ENCODE measurements at places on chromosomes 2 and 18. TPM values are rescaled to one million over a fixed set of nuclear protein-coding genes. Genes with fewer than 3 reads are reported as not detected.

Gene CD302
- polyA plus RNA-seq, result 2.9 TPM

- DNase-seq, result no peak
Observed at GRCh38 chr2:118983915-118984314, 41.9 kb downstream of the MARCO start.

- no peak for DNase-seq
Observed at GRCh38 chr18:11905613-11906012, 2.5 kb downstream of the MPPE1 start.

Gene RTP5
- polyA plus RNA-seq, result not detected

DNA sequence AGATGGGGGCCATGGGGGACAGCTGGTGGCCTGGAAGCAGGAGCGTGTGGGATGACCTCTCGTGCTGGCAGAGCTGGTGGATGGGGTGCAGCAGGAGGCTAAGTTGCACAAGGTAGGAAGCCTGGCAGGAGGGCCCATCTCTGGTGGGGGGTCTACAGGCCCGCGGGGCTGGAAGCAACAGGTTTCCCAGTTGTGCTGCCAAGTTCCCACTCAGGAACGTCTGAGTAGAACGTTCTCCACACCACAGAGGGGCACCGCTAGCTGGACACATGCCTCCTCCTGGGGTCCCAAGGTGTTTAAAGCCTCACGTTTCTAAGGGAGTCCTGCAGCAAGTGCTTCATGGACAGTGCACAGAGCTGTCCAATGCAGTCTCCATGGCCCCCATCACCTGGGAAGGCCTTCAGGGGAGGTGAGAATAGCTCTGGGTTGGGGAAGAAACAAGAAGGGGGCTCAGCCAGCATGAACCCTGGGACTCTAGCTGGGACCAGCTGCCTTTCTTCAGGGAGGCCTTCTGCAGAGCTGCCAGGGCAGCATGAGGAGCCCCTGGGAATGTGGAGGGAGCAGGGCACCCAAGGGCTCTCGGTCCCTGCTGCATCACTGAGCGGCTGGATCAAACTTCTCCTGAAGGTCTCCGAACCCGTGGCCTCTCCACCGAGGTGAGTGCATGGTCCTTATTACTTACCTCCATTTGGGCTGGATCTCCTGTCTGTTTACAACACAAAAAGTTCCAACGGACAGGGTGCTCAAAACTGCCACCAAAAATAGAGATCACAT is 80.0 kb downstream of the TWIST2 start:
- DNase-seq, result no peak

DNA sequence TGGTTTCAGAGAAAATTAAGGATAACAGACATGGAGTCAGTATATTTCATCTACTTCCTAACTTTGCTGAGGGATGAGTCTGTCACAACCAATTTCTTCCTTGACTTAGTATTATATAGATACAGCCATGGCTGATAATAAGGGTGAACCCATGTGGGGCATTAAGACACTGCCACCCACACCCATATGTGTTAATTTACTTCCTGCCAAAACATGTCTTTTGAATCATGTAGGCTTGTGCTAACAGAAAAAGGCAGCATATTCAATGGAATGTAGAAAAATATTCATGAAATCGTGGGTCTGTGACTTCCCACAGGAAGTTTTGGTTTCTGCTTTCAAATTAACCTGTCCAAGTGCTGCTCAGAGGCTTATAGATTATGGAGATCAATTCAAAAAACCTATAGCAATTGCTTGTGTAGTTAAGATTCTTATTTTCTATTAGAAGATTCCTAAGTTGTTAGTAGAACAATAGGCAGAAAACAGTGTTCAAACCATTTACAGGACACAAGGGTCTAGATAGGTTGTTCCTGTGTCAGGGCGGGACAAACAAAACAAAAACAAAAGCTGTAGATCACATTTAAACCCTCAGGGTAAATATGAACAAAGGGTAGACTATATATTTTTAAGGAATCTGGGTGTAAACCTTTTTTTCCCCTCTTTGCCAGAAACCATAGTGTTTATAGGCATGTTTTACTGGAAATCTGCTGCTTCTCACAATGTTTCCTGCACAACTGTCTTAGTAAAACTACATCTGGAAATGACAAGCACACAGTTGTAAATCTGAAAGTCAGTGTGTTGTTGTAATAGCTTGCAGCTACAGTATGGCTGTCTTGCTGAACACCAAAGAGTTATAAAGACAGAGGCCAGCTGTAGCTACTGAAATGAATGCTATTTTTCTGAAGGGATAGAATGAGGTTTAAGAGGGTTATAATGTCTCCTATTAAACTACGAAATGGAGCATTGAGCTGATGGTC is 691.2 kb downstream of the EPHA4 start:
- no peak for DNase-seq

Gene NTSR2
- not detected for polyA plus RNA-seq

DNA sequence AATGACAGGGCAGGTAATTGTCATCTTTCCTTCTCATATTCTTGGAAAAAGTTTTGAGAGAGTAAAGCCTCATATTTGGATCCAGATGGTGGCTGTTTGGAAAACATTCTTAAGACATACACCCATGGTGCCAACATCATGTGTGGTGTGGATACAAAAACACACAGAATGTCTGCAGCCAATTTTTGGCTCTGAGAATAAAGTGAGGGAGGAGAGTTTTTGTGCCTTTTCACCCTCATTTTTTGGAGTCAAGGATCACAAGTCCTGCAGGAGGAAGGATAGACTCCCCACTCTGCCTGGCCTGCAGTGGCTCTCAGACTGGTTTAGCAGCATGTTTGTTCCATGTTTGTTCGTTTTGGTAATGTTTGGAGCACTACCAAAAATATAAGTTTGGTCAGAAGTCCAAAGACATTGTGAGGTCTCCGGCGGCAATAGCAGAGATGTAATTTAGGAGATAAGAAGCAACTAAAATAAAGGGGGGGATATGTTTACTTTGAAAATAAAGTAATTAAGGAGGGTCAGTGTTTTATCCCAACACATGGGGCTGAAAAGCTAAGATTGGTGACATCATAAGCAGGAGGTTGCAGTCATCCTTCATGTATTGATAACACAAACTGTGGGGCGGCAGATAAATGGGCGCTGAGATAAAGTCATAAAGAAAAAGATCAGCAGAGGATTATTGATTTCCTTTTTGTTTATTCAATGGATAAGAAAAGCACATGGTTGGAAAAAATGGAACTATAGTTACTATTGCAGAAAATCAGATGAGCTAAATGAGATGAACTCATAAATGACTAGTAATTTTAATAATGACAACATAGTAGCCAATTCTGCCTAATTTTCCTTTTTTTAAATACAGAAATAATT is 655 bp downstream of the NOSTRIN start:
- DNase-seq, result no peak

Gene SLC38A11
- polyA plus RNA-seq, result 0.07 TPM

DNA sequence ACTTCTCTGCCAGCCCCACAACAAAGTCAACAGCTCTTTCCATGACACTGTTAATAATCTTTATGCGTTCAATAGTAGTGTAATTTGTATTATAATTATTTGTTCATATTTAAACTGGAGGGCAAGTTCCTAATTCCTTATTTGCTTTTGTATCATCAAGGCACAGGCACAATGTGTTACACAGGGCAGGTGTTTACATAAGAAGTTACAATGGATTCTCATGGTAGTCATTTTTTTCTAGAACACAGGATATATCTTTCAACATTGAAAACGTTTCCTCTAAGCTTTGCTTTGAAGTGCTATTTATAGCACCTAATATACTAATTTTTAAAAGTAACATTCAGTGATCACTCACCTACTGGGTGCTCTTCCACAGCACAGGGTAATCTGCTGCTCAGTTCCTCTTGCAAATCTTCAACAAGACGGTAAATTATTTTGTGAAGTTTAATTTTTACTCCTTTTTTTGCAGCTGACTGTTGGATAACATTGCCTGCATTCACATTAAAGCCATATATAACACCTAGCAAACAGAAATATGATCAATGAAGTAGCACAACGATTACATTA is 7.3 kb downstream of the RPS27A start:
- DNase-seq, result no peak

GRCh38 chr2:85957256-85957655 is 68.5 kb upstream of the ST3GAL5 start:
- DNase-seq, result no peak

DNA sequence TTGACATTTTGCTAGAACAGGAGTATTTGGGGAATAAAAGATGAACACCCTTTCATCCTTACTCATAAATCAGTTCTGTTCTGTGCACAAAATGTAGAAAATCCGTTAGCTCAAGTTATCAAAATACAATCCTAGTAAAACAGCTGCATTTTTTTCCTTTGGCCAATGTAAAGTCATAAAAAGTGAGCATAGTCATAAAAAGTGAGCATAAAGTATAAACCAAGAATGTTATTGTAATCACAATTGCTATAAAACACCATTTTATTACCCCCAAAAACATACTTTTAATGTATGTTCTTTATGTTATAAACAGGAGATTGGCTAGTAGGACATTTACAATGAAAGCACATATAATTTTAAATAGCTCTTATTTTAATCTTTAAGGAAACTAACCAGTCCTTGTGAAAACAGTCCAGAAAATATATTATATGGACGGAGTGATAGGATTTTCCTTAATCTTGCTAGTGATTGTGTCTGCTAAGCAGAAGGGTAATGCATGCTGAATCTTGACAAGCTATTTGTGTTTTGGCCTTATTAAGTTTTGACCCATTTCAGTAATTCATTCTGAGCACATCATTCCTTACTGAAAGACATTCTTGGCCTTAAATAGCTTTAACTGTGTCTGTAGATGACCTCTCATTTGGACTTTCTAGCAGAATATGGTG is 891.8 kb downstream of the DSC3 start:
- DNase-seq, result no peak

DNA sequence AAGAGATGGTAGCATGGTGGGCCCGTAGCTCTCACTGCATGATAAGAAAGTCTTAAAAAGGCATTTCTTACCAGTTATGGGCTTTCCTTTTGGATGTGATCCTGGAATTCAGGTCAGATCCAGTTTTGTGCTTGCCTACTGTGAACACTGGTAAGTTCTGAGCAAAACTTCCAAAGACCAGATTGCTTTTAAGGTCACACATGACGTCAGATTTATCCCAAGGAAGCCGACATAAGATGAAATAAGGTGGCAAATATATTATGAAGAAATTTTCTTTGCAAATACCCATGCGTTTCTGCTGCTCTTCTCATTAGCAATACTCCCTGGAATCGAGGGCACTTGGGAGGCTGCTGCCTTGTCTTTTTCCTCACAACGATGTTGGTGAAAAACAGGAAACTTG is 416.4 kb upstream of the HNMT start:
- no peak for DNase-seq

- no peak for DNase-seq
Observed at GRCh38 chr2:200585730-200586643, at the start of gene AOX1. Gene AOX1, plus strand, starts transcription at chr2:200586014. Its CDS starts 95 bp downstream, at chr2:200586109.

- DNase-seq, result peak; percentile 83
Observed at GRCh38 chr2:29113891-29114321, 1.3 kb upstream of the CLIP4 start.

Gene IL36A
- polyA plus RNA-seq, result not detected

- DNase-seq, result no peak
Observed at GRCh38 chr18:73431620-73432019, 563.8 kb upstream of the NETO1 start.

GRCh38 chr2:211751848-211752247 is 786.8 kb downstream of the ERBB4 start:
- DNase-seq, result no peak

Gene KLF11
- 3.0 TPM for polyA plus RNA-seq

DNA sequence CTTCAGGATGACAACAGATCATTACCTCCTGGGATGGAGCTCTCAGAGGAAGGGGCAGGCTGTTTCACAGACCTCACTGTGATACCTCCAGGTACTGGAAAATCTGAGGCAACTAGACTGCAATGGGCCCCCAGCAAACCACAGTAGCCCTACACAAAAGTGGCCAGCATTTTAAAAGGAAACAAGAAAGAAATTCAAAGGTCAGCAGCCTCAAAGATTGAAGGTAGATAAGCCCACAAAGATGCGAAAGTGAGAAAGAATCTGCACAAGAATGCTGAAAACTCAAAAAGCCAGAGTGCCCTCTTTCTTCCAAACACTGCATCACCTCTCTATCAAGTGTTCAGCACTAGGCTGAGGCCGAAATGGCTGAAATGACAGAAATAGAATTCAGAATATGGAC is 499.5 kb upstream of the CHAC2 start:
- DNase-seq, result no peak

Gene SNRPD1
- polyA plus RNA-seq, result 356 TPM

GRCh38 chr2:43642363-43642762 is 5.3 kb downstream of the PLEKHH2 start:
- DNase-seq, result no peak

Gene WDR12
- 53.6 TPM for polyA plus RNA-seq

DNA sequence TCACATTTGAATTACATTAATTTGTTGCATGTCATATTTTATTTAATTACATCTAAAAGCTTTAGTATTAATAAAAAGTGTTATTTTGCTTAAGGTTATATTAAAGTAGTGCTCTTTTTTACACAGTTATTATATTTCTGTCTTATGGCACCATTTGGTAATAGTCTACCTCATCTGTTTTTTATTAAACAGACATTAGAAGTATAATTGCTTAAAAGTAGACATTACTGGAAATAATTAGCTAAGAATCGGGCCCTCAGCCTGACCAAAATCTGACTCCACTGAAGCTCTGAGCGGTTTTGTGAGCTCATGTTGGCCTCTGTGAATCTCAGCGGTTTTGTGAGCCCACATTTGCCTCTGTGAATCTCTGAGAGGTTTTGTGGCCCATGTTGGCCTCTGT is 102.5 kb upstream of the SNTG2 start:
- no peak for DNase-seq

Gene UGT1A5
- not detected for polyA plus RNA-seq

DNA sequence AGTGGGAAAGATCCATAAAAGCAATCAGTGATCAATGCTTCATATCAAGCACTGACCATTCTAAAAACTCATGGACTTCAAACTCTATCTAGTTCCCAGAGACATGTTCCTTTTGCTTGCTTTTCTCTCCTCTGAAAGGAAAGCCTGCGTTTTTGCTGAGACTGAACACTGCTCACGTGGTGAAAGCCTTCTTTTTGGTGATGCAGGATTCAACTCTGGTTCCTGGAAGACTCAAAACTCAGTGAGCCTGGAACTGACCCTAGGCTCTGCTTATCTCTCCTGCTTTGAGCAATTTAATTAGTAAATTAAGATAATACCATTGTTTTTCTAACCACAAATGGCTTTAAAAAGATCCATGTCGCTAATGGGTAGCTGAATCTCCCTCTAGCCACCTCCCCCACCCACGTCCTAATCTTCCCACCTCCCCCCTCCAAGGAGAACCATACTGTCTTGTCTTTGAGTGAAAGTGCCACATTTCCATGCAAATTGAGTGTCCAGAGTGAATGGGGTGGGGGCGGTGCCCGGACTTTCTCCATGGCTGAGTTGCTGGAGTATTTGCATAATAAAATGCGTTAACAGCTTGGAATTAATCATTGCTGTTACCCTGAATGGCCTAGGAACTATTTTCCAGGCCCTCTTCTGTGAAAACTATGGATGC is 130.5 kb downstream of the BCL11A start:
- DNase-seq, result no peak

Gene ACTR1B
- polyA plus RNA-seq, result 37.6 TPM

Gene COLEC11
- 0.30 TPM for polyA plus RNA-seq

Gene ALK
- polyA plus RNA-seq, result not detected

Gene ADNP2
- polyA plus RNA-seq, result 11.2 TPM

GRCh38 chr2:147430408-147430807 is 414.4 kb upstream of the ACVR2A start:
- DNase-seq, result no peak

Data from A549 (cell line).